ENCODE measurements at places on chromosomes 13 and 19.

- no peak for DNase-seq
Measured at GRCh38 chr19:10800488-10800887, 35.5 kb downstream of the TMED1 start.

DNA sequence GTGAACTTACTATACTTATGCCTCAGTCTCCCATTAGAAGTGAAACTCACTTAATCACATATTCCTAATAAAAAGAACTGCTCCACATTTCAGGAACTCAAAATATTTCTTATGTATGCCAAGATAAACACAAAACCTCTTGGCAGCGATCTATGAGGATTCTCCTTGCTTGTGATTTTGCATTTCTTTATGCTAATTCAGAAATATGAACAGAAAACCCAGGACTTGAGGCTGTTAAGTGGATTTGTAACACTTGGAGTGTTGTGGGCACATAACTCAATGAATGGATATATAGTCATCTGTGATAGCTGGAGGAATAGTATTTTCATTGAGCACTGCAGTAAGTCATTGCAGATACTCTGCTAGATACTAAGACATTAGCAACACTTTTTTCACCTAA, 5.6 kb upstream of the KATNAL1 start:
- no peak for DNase-seq

DNA sequence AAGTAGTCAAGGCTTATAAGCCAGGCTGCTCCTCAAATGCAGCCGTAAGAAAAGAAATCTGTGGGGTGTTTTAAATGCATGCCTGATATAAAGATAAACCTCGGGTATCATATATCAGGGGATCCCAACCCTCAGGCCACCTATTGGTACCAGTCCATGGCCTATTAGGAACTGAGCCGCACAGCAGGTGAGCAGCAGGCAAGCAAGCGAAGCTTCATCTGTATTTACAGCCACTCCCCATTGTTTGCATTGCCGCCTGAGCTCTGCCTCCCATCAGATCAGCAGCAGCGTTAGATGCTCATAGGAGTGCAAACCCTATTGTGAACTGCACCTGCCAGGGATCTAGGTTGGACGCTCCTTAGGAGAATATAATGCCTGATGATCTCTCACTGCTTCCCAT, 233.5 kb upstream of the SERP2 start:
- DNase-seq, result peak; percentile 50

DNA sequence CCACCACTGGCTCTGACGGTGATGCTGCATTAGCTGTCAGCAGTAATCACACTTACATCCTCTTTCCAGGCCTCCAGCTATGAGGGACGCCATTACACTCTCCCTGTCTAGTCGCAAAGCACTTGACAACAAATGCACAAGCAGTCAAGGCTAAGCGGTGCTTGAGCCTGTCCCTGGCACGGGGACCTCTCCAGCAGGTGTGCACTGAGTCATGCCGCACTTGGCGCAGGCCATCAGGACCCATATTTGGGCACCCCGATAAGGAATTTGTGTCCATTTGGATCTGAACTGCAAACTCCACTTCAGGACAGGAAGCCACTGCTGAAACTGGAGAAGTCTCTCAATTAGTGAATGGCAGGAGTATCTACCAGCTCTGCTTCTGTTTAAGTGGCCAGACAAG, 301.9 kb upstream of the OBI1 start:
- no peak for DNase-seq

DNA sequence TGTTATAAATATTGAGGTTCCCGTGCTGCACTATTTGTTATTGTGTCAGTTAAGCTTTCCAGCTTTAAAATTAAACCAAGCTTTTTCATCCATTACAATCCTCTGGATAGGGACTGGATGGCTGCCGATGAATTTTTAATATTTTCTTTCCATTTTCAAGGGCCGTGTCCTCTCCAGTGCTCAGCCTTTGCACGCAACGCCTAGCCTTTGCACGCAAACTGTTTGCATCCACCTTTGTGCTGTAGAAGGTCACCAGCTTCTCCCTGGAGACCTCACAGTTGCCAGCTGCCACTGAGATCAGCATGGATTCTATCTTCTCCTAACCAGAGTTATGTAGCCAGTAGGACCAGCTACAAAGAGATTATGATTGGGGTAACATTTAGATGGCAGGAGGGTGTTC, 240.5 kb downstream of the SLC7A1 start:
- no peak for DNase-seq

DNA sequence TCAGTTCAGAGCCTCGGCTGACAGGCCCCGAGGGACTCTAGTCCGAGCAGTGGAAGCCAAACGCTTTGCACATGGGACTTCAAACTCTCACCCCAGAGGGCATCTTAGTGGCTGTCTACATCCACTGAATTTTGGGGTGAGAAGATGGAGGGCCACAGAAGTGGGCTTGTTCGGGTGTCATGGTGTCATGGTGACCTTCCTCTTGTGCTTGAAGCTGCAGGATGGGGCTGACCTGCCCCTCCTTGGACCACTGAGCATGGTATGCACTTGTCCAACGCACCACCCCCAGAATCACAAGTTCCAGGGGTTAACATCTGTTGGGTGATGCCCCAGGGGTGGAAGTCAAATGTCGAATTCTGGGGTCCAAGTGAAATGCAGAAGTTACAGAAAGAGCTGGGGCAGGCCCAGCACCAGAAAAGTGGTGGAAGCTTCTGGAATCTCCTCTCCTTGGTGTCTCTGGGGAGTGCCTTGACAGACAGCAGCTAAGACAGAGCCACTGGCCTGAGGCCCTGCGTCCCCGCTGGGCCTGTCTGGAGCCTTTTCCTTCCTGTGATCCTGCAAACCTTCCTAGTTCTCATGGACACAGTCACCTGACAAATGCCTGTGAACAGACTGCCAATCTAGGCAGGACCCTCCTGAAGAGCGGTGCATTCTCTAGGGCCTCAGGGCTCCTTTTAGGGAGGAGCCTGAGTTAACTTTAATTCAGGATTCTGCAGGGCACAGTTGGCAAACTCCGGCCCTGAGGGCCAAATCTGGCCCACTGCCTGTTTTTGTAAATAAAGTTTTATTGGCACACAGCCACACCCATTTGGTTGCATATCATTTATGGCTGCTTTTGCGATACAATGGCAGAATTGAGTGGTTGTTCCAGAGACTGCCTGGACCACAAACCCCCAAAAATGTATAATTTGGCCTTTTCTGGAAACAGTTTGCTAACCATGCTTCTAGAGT, 65.1 kb upstream of the RANBP3 start:
- DNase-seq, result no peak

DNA sequence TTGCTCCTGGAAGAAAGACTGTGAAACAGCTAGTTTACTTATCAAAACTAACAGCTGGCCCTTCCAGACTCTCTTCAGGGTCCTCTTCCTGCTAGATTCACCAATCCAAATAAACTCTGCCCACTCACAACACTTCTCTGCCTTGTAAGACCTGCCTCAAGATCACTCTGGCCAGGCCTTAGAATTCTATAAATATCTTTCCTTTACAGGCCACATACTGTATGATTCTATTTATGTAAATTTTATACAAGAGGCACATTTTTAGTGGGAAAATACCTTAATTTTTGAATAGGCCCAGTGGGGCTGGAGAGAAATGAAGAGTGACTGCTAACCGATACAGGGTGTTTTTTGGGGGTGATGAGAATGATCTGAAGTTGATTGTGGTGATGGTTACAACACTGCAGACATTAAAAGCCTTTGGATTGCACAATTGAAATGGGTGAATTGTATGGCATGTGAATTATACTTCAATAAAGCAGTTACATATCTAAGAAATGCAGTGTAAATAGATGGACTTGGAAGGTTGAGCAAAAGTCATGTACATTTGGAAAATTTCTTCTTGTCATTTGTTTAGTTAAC, 141.8 kb downstream of the GPC5 start:
- DNase-seq, result no peak

GRCh38 chr19:4800591-4801081, 9.1 kb downstream of the FEM1A start:
- no peak for DNase-seq

DNA sequence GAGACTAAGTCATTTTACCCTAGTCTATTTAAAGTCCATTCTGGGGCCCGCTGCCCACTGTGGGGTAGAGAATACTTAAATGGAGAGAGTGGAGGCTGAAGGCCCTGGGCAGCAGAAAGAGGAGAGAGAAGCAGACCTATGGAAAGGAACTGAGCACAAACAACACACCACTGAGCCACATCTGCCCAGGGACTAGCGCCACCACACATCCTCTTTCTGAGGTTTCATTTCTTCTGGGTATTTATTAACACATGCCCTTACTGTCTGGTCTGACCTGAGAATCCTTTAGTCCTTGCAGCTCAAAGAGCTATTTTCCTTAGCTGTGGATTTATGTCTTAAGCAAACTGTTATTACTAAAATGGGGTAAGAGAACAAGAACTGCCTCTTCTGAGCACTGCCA, 154.0 kb downstream of the NALCN start:
- DNase-seq, result no peak

GRCh38 chr19:41619018-41619556, 7.8 kb downstream of the CEACAM4 start:
- no peak for DNase-seq

GRCh38 chr13:89568746-89569145, 1778.7 kb upstream of the MIR17HG start:
- no peak for DNase-seq

- no peak for DNase-seq
Measured at GRCh38 chr13:106630650-106631049, 62.7 kb upstream of the ARGLU1 start.

All from NCI-H1436 treated with DMSO at 0.1 percent for 48 hours (cell line).